ENCODE measurements at places on chromosomes 13 and 19.

DNA sequence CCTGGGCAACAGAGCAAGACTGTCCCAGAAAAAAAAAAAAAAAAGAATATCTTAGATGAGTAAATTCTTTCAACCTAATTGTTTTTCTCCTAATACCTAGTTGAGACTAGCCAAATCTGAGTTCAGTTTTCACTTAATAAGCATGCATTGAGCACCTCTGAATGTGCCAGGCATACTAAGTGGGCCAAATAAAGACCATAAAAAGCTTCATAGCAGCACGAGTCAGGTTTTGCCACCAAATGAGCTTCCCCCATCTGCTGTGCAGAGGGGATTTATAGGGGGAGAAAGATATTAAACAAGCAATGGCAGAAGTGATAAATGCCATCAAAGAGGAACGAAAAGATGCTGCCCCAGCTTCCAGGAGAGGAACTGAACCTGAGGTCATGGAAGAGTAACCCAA is 11.4 kb downstream of the THSD1 start:
- no peak for DNase-seq

DNA sequence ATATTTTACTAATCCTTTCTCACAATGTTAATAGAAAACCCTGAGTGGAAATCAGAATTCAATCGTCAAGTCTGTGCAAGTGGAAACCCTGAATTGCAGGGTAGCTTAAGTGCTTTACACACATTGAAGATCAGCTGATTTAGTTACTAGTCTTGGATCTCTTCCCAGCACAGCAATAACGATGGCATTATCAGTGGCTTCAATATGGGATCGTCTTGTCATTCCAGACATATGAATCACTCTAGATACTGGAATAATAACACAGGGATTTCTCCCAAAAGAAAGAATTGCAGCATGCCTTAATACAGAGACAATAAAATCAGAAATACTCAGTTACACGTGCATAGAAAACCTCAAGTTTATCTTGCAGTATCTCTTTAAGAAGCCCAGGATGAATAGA is 12.6 kb upstream of the METTL21C start:
- peak; percentile 95 for DNase-seq

DNA sequence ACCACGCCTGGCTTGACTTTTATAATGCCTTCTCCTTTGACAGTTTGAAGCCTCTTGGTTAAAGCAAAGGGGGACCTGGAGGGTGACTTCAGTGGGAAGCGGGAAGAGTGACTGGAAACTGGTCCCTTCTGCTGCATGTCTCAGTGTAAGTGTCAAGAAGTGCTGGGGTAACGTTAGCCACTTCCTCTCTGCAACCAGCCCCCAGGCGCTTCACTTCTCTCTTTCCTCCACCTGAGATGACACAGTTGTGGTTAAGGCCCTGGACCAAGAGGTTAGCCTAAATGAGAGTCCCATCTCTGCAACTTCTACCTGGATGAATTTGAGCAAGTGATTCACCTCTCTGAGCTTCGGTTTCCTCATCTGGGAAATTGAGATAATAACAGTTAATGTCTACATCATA is 16.3 kb downstream of the LEUTX start:
- no peak for DNase-seq

DNA sequence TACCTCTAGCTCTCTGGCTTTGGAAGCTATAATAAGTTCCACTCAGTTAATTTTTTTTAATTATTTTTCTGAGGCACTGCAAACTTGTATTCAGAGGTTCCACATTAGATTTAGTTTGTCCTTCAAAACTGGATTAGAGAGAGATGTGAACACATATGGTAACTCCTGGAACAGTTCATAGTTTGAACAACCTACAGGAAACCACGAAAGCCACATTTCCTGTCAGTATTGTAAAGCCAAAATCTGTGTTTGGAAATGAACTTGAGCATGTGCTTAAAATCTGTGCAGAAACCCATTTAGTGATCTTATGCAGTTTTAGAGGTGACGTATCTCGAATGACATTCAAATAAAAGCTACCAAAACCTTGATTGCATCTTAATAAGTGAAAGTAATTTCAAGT is 1952.0 kb downstream of the OLFM4 start:
- DNase-seq = no peak

GRCh38 chr13:90293793-90294361 is 1053.6 kb upstream of the MIR17HG start:
- DNase-seq = no peak

DNA sequence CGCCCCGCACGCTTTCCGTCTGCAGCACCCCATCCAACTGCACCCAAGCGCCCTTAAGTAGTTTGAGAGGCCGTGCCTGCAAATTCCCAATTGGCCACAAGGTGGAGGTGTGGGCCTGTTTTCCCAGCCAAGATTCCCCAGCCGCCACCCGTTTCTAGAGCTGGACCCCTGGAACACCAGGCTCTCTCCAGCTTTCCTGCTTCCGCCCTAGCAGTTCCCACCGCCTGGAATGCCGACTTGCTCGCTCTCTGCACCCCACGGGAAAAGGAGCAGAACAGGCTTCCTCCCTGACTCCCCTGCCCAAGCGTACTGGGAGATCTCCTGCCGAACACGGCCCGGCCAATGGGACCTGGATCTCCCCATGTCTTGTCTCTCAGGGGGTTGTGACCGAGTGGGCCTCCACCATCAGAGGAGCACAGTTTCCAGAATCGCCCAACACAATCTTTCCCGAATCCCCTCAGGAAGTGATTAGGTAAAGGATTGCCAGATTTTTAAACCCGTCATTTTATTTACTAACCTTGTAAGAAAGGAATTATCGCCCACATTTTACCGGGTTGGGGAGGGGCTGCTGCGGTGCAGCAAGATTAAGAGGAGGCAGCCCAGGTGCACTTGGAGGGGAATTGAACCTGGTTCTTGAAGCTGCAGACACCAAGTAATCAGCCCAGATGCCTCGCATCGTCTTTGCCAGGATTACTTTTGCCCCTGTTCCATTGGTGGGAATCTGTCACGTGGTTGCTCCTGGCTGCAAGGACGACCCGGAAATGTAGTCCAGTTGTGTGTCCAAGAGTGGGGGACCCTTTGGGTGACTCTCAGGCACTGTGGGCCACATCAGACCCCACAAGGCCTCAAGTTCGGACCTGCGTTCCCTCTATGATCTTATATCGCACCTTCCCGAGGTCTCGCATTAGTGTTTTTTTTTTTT is 3.5 kb upstream of the NAPSA start:
- DNase-seq = peak; percentile 86

GRCh38 chr13:104683789-104684188 is 1617.6 kb upstream of the SLC10A2 start:
- no peak for DNase-seq

- DNase-seq = no peak
These were observed 146.2 kb downstream of the GPC6 start for GRCh38 chr13:93372856-93373255.

GRCh38 chr13:102231479-102231878 is 170.4 kb downstream of the FGF14 start:
- no peak for DNase-seq

DNA sequence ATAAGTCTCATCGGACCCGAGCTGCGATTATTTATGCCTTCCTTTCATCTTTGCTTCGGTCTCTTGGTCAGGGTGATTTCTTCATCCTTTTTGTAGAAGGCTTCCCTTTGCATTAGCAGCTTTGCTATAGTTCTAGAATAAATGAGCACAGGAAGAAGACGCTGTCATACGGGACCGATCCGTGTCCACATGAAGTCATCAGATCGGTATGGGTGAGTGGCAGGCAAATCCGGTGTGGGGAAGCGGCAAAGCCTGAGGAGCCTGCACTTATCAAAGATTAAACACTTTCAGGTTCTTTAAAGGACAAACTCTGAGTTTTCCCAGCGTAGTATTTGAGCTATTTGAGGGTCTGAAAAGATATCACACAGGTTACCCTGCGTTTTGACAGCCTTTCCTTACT is 119.3 kb downstream of the IRS2 start:
- DNase-seq = peak; percentile 39

DNA sequence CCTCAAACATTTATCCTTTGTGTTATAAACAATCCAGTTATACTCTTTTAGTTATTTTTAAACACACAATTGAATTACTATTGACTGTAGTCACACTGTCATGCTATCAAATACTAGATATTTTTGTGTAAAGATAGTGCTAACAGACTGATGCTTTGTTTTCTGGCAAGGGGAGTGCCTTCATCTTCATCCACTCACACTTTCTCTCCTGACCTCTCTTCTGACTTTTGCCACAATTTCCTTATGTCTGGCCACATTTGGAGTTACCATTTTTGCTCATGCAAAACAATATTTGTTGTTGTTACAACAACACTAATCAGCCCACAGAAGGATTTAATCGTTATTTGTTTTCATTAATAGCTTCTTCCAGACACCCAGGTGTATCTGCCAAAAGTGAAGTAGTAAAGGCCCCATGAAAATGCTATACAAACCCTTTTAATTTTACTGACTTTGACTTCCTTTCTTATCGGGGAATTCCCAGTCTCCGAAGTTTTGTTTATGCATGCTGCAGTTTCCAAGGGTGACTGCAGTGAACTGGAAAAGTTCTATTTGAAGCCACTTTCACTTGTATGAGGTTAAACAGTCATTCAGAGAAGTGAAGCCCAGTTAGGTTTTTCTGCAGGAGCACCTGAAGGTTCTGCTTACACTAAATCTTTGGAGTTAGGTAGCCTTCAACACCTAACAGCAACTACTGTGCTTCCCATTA is 66.1 kb upstream of the FRY start:
- peak; percentile 29 for DNase-seq

DNA sequence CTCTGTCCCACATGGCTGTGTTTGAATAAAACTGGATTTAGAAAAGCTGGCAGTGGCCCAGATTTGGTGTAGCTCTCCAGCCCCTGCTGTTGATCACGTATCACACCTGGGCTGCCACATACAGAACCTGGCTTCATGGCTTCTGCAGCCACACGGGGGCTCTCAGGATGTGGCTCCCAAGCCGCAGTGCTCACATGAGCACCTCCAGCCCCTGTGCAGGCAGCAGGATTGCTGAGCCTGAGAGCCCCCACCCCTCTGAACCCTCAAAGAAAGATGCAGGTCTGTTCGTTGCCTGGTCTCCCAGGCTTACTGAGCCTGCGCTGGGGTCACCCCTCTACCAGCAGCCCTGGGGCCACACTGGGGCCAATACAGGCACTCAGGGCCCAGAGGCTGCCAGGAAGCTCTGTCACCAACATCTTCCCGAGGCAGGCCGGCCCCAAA is 2.7 kb downstream of the PLEKHF1 start:
- no peak for DNase-seq

DNA sequence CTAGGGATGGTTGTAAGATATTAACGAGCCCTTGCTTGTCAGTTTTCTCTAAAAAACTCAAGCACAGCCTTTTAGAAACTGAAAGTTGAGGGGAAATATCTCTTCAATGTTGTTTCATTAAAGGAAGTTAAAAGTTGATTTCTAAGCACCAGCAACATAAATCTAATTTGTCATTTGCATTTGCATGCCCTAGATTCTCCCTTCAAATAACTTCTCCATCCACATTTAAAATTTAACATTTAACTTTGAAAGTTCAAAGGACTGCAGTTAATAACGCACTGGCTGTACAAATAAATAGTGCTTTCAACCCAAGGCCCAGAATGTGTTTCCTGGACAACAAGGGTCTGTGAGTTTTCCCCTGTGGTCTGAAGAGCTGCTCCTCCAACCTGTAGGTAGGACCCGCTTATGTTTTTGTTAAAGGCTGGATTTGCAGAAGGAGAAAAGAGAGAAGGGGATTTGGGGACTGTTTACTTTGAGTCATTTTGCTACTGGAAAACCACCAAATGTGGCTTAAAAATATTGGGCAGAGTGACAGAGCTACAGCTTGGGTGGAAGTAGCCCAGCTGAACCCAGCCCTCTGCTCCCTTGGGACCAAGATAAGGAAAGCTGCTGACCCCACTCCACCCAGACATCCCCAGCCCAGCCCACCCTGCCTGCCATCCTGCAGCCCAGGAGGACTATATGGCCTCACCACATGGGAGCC is 39.8 kb downstream of the TNFRSF19 start:
- DNase-seq = peak; percentile 58

DNA sequence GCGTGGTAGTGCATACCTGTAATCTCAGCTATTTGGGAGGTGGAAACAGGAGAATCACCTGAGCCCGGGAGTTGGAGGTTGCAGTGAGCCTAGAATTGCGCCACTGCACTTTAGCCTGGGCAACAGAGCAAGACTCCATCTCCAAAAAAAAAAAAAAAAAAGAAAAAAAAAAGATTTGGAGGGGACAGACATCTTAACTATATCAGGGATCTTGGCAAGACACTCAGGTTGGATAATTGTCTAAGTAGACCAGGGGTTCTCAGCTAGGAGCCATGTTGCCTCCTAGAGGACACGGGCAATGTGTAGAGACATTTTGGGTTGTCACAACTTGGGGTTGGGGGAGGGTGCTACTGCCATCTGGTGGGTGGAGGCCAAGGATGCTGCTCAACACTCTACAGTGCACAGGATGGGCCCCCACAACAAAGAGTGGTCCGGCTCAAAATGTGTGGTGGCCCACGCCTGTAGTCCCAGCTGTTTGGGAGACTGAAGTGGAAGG is 1.9 kb upstream of the ZNF580 start:
- peak; percentile 64 for DNase-seq

DNA sequence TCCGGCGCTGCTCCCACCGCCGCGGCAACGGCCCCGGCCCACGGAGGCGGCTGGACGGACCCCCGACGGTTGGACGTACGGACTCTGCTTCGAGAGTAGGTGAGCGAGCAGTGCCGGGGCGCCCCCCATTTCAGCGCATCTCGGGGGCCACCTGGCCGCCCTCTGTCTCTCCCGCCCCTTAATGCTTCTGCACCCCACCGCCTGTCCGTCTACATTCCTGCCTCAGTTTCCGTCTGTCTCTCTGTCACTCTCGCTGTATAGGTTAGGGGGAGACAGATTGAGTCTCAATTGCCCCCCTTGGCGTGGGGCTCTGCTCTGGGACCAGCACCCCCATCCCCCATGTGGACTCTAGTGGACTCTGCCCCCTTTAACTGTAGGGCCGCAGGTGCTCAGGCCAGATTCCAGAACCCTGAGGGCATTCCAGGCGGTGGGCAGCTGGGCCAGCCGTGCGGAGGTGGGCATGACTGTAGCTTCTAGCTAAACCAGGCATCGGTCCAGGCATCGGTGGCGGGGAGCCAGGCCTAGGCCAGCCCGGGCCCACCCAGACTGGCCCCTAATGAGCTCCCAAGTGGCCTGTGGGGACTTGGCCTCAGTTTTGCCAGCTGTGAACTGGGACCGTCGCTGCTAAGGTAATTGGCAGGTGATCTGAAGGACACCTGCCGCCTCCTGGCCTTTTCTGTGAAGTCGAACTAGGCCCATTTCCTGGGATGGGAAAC is 373 bp downstream of the TNFAIP8L1 start:
- no peak for DNase-seq

DNA sequence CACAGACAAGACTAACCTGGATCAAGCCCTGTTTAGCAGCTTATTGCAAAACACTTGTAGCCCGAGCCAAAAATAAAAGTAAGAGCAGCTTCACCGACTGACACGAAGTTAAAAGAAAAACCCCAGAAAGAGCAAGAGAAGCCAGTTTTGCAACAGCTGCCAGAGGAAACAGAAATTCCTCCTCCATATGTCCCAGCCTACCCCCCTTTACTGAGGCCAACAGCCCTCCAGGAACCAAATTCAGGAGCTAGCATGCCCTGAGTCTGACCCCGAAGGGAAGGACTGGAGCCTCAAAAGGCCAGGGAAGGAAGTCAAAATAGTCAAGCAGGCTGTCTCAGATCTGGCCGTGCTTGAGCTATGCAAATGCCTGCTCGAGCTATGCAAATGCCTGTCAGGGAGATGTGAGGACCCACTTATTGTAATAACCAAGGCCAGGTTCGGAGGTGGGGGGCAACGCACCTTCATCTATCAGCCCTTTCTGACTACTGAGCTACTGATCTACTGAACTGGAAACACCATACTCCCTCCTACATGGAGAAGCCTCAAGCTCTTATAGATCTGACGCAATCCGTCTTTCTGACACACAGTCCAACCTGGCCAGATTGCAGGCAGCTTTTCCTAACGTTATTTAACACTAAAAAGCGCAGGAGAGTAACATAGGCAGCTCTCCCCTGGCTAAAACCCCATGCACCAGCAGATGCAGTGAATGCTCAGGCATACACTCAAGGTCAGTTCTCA is 6.7 kb downstream of the SIGLEC11 start:
- DNase-seq = no peak

Measured in fibroblast of skin of back (primary cell).